ENCODE measurements at places on chromosomes 1 and 21.

GRCh38 chr1:178725466-178726086 lies 532 bp downstream of the RALGPS2 start:
- peak; percentile 3 for DNase-seq

DNA sequence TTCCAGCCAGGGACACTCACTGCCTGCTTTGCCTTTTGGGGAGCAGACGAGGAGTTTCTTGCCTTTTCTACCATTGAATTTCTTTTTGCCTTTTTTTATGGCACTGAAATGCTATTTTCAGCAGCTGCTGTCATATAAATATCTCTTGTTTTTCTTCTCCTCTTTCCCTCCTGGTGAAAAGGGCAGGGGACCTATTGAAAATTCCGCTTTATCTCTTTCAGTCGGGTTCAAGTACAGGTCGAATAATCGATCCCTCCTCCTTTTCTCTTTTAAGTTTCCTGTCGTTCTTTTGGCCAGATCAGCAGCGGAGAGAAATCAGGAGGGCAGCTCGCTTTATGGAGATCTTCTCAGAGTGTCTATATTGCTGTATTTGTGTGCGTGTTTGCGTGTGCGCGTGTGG lies 67.4 kb upstream of the CASZ1 start:
- DNase-seq = no peak

- DNase-seq = no peak
Measured at GRCh38 chr1:201215531-201216357, 25.1 kb downstream of the IGFN1 start.

- no peak for DNase-seq
Measured at GRCh38 chr1:181312946-181313345, 170.4 kb upstream of the CACNA1E start.

GRCh38 chr1:241964550-241965282 lies 7.1 kb downstream of the BECN2 start:
- no peak for DNase-seq

DNA sequence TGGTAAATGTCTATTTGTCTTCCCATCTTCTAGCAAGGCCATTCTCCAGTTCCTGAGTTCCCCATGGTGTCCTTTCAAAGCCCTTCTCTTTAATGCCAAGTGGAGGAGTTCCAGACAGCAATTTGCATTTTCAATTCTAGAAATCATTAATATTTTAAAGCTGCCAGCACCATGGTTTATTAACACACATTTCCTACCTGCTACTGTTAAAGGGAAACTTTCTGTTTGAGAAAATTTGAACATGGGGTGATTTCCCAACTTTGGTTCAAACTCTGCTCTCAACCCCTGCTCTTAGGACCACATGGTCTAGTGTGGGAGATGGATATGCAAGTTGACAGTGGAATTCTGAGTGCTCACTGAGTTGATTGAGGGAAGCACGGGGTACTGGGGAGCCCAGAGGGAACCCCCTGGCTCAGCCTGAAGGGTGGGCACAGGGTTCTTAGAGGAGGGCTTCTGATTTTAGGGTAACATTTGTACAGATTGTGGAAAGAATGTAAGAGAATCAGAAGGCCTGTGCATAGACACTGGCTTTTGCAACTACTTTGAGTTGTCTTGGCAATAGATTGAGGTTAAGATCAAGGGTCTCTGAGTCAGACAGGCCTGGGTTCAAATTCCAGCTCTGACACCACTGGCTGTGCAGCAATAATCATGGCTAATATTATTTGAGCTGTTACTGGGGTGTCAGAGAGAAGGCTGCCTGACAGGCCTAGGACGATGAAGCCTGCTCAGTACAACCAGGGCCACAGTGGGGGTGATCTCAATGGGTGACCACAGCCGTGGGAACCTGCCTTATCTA lies 97.8 kb downstream of the BEND5 start:
- DNase-seq = no peak

DNA sequence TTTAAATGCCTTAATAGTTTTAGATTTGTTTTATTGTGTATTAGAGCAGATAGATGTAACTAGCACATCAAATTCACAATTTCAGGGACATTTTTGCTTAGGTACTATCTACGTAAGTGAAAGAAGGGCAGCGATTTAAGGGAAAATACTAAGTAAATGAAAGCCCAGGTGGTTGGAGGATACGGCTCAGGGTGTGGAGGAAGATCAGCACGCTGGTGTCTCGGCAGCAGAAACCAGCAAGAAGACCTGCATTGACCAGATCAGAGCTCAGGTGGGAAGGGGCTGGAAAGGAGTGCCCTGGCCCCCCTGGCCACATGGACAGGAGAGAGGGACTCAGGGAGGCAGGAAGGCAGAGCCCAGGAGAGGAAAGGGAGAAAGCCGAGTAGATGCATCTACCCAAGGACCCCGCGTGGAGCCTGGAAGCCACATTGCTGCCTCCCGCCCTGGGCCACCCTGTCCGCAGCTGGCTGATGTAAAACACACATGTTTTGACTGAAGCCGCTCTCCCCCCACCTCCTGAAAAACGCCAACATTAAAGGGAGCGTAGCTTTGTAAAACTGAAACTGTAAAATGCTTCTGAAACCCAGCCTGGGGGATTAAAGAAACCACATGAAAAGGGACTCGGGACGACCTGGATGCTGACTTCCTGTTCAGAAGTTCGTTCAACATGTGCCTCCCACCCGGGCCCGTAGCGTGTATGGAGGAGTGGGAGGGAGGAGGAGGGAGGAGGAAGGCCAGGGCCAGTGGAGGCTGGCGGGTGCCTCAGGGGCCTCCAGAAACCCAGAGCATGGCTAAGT lies 72.6 kb upstream of the TARDBP start:
- DNase-seq = peak; percentile 26

GRCh38 chr1:9228609-9229008 lies 6.0 kb upstream of the H6PD start:
- no peak for DNase-seq

- DNase-seq = no peak
Measured at GRCh38 chr1:29540801-29541357, 304.6 kb downstream of the PTPRU start.

DNA sequence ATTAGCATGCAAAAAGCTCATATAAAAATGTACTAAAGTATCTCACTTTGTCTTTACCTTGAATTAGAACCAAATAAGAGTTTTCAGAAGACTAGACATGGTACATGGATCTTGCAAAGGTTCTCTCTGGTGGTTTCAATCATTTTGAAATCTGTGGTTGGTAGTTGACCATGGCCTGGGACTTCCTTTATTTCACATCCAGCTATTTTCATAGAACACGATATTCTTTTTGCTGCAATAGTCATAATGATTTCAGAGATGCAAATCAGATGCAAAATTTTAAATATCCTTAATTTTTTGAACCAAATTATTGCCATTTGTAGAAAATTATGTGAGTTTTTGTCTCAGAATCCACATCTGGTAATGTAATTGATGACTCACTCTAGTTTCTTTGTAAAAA lies 375.1 kb upstream of the ZP4 start:
- no peak for DNase-seq

GRCh38 chr1:234973426-234974250 lies 155.0 kb downstream of the TOMM20 start:
- no peak for DNase-seq

DNA sequence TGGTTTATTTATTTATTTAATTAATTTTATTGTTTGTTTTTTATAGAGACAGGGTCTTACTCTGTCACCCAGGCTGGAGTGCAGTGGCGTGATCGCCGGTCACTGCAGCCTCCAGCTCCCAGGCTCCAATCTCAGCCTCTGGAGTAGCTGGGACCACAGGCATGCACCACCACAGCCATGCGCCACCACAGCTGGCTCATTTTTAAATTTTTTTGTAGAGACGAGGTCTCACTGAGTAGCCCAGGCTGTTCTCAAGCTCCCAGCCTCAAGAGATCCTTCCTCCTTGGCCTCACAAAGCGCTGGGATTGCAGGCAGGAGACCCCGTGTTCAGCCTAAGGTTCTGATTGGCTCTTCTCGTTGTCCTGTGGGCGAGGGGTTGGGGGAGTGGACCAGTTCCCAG lies 22.1 kb downstream of the UMODL1 start:
- no peak for DNase-seq

GRCh38 chr1:220873087-220873486 lies 6.2 kb upstream of the HLX start:
- no peak for DNase-seq

GRCh38 chr21:24127651-24128050 lies 1479.6 kb downstream of the MRPL39 start:
- no peak for DNase-seq

All from activated CD4-positive, alpha-beta T cell treated with anti-CD3 and anti-CD28 coated beads, Interleukin-2, amount 50 U/mL, for 24 hours (primary cell).